Activated T-helper 1 cell treated with anti-CD3 and anti-CD28 coated beads, Interleukin-12 subunit alpha, Interleukin-12 subunit beta, Interleukin-2, Interleukin-4 antibody, amounts not matched to agents 30 ng/mL and 10 ng/mL and 1 ng/mL, durations not matched to agents 14 hours and 24 hours and 36 hours (primary cell): ENCODE measurements at places on chromosomes 7 and 10. TPM values are rescaled to one million over a fixed set of nuclear protein-coding genes. Genes with fewer than 3 reads are reported as not detected.

The RBM48 gene
- total RNA-seq = 17.2 and 17.6 TPM in 2 replicates

The SYNPO2L gene
- 0.03 TPM in 1 of 2 replicates, not detected in the other for total RNA-seq

The CUL1 gene
- 79.3 and 81.3 TPM in 2 replicates for total RNA-seq

The PLXDC2 gene
- total RNA-seq = not detected in 2 replicates

The PDK4 gene
- not detected in 2 replicates for total RNA-seq

DNA sequence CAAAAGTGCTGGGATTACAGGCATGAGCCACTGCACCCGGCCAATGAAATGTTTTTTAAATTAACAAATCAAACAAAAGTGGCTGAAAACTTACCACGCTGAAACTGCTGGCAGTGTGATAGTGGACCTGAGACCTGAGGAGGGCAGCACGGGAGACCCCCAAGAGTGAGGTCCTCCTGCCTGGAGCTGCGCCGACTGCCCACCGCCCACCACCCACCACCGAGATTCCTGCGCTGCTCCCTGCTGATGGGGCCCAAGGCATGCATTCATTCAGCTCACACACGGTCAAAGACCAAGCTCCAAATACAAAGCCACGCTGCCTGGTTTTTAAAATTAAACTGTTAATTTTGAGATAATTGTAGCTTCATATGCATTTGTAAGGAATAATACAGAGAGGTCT, 16.4 kb upstream of the LARP4B start:
- peaks cover 17% of the 10 kb centered on the region for H3K4me1 ChIP-seq
- no peak overlapping the region for H3K27ac ChIP-seq
- DNase-seq = no peak
- peaks cover 9% of the 10 kb centered on the region for H3K27me3 ChIP-seq

DNA sequence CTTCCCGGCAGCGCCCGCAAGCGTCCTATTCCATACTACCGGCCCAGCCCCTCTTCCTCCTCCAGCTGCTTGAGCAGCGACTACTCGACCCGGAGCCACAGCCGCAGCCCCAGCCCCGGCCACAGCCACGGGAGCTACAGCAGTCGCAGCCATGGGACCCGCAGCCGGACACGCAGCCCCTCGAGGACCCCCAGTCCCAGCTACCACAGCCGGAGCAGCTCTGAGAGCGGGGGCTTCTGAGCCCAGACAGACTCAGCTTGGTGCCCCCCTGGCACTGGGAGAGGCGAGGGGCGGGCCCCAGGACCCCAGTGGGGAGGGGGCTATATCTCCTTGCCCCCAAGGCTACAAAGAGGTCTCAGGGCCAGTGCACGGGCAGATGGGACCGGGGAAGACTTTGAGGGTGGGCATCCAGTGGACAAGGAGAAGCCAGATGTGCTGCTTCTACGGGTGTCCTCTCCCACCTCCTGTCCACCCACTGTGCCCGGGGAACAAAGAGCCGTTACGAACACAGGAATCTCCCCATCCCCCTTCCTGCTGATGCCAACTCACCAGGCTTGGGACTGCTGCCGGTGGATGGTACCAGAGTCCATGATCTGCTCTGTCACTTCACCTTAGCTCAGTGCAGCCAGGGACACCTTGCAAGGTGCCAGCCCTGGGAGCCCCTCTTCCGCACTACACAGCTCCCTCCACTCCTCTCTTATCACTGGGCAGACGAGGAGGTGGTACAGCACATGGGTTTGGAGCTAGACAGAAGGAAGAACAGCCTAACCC, 16.7 kb upstream of the HSPB1 start:
- H3K4me3 ChIP-seq = no peak overlapping the region
- H3K27ac ChIP-seq = no peak overlapping the region
